ENCODE measurements at places on chromosomes 12 and 14.

- no peak for DNase-seq
Measured at GRCh38 chr14:104094056-104094708, 8.7 kb downstream of the ASPG start.

GRCh38 chr14:76996563-76997146 is 31.9 kb downstream of the IRF2BPL start:
- no peak for DNase-seq

GRCh38 chr12:12616512-12617310 is 5.0 kb downstream of the CREBL2 start:
- DNase-seq: no peak

DNA sequence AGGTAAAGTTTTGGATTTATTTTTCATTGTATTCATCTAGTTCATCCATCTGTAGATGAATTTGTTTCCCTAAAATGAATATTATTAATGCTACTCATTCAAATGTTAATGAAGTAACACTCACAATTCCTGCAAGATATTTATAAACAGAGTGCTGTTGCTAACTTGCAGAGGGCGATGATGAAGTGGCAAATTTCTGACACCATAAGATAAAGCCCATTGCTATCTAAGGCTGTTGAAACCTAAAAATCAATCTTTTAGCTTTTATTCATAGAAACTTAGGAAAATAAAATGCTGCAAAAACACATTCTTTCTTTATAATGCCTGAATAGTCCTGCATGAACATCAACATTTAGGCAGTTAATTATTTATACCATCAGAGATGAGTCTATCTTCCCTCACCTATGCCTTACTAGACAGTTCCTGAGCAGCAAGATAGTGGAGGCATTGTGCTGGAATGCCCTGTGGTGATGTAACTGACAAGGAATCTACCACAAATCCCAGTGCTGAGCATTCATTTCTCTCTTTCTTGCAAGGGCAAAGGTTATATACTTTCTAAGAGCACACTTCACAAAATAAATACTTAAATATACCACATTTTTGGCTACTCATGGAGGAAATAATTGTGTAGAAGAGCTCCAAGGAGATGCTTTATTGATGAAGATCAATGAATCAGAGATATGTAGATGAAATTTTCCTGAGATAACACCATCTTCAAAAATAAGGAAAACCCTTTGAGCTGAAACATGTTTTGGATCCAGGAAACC is 57.6 kb downstream of the LMNTD1 start:
- no peak for DNase-seq

GRCh38 chr14:62189698-62190097 is 427.5 kb downstream of the SNAPC1 start:
- no peak for DNase-seq

DNA sequence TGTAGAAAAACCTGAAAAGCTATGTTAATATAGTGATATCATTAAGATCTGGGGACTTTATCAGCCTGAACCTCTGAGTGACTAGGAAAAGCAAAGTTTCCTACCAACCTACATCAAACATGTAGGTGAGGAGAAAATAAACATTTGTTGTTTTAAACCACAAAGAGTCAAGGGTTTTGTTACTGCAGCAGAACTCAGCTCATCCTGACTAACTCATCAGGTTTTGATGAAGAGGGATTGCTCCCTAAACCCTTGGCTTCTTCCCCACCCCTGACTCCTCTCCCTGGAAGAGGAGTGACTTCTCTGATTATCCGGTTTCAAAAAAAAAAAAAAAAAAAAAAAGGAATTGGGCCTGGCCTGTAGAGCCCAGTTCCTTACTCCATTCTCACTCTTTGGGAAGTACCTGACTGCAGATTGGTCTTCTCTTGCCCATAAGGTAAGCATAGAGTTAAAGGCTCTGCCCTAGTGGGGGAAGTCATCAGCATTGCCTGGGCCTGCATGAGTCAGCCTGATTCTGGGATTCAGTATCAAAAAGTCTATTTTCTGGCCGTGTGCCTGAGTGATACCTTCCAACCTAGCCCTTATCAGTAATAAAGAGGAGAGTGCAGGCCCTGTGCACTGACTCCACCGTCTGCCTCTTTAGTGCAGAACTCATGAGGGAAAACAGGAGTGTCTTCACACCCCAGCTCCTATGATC is 16.9 kb downstream of the BDKRB1 start:
- no peak for DNase-seq

- DNase-seq: no peak
Measured at GRCh38 chr12:121131941-121132341, 735 bp upstream of the P2RX7 start.

DNA sequence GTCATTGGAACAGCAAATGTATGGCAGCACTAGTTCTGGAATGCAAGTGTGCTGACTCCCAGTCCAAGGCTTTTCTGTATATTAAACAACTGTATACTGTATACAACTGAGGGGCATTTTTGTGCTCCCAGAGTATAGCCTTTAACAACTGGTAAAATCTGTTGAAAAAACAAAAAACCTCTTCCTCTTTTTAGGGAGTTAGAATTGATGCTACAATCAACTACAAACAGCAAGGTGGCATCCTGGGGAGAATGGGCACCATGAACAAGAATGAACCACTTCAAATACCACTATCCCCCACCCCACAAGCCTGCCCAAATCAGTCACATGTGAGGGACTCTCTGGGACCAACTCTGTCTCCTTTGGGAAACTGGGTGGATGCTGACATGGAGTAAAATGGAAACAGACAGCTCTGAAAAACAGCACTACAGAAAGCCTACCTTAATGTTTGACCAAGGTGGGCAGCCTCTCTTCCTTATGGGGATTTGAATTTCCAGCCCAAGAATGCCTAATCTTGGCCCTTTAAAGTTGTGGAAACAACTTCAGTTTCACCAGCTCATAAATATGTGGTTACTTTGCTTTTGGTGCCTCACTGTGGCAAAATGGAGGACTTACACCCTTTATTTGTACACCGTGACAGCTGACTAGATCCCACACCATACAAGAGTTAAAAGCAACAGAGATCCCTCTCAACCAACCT is 7.5 kb downstream of the VTI1B start:
- DNase-seq: peak; percentile 11

- DNase-seq: no peak
Measured at GRCh38 chr12:81759190-81760051, at the start of gene PPFIA2. TSS of gene PPFIA2 (minus strand) at chr12:81759350.

- DNase-seq: no peak
Measured at GRCh38 chr14:54570631-54571415, 3.9 kb downstream of the SAMD4A start.

DNA sequence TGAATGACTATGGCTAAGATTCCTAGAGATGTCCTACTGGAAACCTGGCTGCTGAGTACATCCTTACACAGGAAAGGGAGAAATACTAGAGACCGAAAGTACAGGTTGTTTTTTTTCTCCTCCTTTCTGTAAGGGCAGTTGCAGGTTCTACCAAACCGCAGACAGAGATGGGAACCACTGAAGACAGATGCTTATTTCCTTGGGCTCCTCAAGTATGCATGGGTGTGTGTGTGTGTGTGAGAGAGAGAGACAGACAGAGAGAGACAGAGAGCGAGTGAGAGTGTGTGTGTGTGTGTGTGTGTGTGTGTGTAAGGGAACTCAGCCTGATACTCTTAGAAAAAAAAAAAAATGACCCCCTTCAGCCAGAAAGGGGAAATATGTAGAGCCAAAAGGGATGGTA is 42.5 kb downstream of the MAP4K5 start:
- no peak for DNase-seq

DNA sequence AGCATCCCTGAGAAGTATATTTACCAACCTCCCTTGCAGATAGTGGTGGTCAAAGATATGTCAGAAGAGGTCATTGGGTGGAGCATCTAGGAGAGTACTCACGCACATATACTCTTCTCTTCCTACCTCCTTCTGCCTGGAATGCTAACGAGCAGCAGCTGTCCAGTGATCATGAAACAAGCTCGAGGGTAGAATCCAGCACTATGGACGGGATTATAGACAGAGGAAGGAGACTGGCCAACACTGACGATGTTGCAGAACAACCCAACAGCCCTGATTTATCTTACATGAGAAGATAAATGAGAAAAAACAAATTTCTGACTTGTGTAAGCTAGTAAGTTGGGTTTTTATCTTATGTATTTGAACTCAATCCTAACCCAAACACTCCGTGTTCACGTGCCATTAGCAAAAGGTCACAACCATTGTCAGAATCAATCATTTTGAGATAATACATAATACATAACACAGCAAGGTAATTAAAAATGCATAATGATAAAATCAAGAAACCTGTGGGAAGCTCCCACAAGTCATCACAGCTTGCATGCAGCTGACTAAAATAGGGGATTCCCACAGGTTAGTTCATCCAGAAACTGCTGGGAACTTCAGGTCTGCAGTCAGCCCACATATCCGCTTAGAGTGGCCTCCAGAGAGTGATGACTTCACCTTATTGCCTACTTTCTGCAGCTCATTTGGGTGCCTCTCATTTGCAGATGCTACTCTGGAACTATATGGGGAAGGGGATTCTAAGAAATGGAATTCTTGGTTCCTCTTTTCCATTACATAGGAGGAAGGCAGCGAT is 36.3 kb upstream of the STK38L start:
- DNase-seq: no peak

DNA sequence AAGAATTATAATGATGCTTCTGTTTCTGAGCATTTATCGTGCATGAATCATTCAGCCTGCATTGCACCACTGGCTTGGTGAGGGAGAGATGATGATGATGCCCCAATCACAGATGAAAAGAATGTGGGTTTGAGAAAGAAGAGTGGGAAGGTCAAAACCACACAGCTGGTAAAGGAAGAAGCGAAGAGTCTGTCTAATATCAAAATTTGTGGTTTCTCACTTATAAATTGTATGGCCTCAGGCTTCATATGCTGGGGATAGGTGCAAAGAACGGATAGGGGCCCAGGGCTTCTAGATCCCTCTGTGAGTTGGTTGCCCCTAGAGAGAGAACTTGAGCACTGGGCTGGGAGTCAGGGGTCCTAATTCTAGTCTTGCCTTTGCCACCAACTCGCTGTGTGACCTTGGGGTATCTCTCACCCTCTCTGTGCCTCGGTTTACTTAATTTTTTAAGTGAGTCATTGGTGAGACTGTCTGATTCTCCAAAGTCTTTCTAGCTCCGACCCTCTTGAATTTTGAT is 2.2 kb downstream of the OASL start:
- no peak for DNase-seq

DNA sequence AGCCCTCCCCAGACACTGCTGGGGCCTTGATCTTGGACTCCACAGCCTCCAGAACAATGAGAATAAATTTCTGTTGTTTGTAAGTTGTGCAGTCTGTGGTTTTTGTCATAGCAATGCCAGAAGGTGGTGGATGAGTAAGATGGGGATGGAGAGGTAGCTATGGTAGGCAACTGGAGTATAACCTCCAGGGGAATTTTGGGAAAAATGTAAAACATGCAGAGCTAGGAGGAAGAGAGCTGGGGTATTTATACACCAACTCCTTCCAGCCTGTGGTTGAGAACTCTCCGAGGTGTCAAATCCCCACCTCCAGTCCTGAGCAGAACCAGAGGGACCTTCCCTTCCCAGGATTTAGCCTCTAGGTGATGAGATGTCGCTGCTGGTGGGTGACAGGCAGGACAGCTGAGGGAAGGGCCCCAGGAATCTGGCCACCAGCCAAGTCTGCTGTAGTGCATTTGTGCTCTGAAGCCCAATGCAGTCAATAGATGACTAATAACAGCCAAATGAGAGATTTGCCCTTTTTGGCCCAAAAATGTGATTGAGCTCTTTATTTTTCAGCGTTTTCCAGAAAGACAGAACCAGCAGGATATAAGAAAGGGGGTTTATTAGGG is 19.1 kb upstream of the CEP170B start:
- DNase-seq: no peak

- no peak for DNase-seq
Measured at GRCh38 chr14:103022685-103023044, 34.7 kb downstream of the CDC42BPB start.

DNA sequence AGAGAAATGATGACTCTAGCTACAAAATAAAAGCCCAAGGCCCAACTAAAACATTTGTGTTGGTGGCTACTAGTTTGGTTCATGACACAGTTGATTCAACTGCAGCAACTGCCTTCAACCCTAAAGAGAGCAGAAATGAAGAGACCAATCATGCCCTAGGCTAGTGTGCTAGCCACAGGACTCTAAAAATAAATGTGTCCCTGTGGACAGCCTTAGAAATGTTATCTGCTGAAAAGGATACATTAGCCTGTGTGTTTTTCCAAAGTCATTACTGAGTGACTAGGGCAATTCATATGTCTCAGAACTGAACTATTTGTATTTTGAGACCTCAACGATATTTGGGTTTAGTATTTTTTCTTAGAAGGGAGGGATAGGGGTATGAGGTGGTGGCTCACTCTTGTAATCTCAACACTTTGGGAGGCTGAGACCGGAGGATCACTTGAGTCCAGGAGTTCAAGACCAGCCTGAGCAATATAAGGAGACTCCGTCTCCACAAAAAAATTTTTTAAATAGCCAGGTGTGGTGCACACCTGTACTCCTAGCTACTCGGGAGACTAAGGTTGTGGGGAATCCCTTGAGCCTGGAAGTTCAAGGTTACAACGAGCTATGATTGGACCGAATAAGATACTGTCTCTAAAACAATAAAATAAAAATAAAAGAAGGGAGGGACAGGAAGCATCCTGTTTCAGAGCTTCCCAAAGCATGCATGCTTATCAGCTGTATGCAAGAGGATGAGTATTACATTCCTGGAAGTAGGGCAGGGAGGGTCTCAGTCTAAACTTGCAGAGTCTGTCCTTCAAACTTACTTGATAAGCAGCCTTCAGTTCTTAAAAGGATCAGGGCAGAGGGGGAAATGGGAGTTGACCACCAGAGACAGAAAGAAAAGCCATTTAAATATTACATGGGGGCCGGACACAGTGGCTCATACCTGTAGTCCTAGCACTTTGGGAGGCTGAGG is 29.6 kb upstream of the NAP1L1 start:
- DNase-seq: no peak

DNA sequence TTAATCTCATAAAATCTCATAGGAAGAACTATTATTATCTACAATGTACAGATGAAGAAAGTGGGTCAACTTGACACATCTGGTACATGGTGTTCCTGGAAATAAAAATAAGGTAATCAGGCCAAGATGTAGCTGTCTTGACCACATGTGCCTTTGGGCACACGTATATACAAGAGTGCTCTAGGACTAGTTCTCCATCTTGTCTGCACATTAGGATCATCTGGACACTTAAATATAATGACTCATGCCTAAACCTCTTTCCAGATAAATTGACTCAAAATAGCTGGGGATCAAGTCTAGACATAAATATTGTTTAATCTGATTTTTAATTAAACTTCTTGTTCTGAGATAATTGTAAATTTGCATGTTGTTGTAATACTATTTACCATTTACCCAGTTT is 182.6 kb downstream of the CNTN1 start:
- no peak for DNase-seq
